ENCODE measurements at places on chromosomes 12 and 14. TPM values are rescaled to one million over a fixed set of nuclear protein-coding genes. Genes with fewer than 3 reads are reported as not detected.

Gene OR4K14
- not detected for total RNA-seq

Gene GPR132
- 1.3 TPM for total RNA-seq

Gene TMEM233
- total RNA-seq: 0.13 TPM

DNA sequence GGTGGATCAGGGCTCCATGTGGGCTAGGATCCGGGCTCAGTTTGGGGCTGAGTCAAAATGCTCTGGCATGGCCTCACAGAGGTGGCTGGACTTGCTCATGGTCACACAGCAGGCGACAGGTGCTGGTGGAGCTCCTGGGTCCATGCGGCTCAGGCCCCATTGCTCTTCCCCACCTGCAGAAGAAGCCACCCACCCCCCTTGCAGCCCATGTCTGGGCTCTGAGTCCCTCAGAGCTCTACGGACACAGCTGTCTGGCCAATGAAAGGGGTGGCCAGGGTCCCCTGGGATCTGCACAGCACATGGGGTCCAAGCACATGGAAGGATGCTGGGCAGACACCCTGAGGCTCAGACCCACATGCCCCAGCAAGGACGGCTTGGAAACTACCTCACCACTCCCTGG lies 17.0 kb upstream of the C14orf180 start:
- peak; percentile 28 for DNase-seq

DNA sequence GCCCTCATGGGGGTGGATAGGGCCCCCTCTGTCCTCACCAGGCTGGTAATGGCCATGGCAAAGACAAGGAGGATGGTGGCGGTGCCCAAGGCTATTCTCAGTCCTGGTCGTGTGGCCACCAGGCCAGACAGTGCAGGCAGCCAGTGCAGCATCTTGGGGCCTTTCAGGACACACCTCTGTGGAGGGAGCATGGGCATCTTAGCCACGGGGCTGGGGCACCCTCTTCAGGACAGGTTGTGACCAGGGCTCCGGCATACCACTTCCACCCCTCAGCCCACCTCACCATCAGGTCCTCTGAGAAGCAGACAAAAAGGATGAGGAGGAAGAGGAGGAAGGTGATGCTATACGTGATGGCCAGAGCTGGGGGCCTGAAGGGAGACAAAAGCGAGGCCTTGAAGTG lies 10.8 kb downstream of the ADCY4 start:
- DNase-seq: no peak

- DNase-seq: peak; percentile 4
Measured at GRCh38 chr14:102491366-102491765, 18.2 kb downstream of the ANKRD9 start.

Data from Right ventricle myocardium superior (tissue), 1 donor.